ENCODE measurements at places on chromosomes 5 and 9.

DNA sequence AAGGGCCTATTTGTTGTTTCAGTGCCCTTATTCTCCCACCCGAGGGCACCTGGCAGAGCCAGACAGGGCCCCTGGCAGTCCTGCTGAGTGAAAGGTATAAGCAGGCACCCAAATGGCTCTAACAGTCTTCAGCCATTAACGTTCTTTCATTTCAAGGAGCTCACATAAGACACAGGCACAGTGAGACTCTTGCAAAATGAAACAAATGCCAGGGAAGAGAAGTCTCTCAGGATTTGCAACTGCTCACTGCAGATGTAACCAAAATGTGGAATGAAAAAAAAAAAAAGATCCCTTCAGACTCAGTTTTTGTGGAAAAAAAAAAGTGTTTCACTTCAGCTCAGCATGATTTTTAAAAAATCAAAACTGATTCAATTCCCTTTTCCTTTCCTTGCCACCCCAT, 155.4 kb upstream of the LHFPL2 start:
- no peak for DNase-seq

DNA sequence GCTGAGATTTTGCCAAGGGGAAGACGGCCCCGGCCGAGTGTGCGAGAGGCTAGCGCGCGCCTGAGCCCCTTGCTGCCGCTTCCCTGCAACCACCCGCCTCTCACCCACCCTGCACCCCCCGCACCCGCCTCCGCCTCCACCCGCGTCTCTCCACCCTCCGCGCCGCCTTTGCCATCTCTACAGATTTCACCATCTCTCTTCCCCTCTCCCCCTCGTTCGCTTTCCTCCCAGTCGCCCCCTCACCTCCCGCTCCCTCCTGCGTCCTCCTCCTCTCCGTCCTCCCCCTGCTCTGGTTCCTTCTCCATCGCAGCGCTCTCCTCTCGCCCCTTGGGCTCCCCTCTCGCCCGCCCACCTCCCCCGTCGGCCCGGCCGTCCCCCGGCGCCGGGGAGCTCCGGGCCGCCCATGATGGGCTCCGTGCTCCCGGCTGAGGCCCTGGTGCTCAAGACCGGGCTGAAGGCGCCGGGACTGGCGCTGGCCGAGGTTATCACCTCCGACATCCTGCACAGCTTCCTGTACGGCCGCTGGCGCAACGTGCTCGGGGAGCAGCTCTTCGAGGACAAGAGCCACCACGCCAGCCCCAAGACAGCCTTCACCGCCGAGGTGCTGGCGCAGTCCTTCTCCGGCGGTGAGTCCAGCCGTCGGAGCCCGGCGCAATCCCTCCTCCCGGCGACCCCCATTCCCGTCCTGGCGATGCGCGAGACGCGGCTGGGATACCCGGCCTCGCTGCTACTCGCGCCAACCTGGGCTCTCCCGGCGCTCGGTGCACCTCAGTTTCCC, at the start of gene PRDM12:
PRDM12 (plus strand) TSS at position 344 of the 778 bp plus-strand sequence; CDS start at position 404, 60 bp downstream.
- no peak for DNase-seq

DNA sequence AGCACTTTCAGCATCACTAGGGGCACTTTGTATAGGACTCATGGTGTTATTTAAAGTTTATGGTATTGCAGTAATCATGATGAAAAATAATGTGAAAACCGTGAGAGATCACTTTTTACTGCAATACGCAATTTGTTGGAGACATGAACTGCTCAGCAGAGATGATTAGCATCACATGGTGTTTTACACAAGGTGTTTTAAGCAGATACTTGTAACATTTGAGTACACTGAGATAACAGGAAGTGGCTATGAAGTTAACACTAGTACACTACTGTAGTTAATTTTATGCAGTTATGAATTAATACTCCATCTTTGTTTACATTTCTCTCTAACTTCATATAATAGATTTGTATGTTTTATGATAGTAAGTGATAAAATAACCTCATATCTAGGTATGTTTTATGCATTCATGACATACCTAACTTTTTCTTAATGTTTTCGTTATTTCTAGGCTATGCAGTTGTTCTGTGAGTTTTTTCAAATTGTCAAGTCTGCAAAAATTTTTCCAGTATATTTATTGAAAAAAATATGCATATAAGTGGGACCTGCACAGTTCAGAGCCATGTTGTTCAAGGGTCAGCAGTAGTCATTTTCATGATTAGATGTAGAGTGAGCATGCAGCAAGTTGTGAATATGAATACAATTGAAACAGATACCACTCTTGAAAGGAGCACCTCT, 13.0 kb downstream of the SUB1 start:
- DNase-seq, result no peak

GRCh38 chr9:116587919-116588318, 99.2 kb upstream of the TRIM32 start:
- DNase-seq, result no peak

Data from GM06990 (cell line).